ENCODE measurements at places on chromosomes 13 and 19.

- DNase-seq, result no peak
Observed at GRCh38 chr19:30640252-30640965, 268.2 kb downstream of the ZNF536 start.

- DNase-seq, result no peak
Observed at GRCh38 chr19:45589768-45590167, 5.2 kb upstream of the OPA3 start.

DNA sequence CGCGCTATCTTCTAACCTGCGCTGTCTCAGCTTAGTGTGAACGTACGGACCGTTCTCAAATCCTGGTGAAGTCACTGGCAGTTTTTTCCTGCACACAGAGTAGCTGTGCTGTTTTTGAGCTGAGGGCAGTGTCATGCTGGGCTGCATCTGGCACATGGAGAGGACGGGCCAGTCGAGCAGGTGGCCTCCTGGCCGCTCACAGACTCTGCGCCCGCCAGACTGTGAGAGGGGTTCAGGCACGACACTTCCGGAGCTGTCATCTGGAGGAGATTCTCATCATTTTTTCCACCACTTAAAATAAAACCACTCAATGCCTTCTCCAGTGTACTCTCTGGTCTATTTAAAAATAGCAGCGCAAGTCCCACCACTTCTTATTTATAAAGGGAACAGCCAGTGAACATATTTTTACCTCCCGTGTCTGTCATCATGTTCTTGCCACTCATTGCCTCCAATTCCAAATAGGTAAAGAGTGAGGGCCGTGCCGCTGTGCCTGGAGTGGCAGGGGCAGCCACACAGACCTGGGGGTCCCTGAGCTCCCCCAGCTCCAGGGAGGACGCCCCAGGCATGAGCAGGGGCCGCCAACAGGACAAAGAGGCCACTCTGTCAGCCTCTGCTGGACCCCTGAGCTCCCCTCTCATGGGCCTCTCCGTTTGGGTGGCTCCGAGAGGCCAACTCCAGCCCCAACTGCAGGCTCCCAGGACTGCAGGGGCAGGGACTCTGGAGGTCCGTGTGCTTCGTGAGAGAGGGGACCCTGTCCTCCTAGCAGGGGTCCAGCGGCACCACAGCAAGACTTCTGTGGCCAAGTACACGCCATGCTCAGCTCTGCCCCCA lies 36.9 kb upstream of the GRTP1 start:
- DNase-seq, result no peak

GRCh38 chr19:10984166-10984735 lies 23.4 kb downstream of the SMARCA4 start:
- DNase-seq, result no peak

DNA sequence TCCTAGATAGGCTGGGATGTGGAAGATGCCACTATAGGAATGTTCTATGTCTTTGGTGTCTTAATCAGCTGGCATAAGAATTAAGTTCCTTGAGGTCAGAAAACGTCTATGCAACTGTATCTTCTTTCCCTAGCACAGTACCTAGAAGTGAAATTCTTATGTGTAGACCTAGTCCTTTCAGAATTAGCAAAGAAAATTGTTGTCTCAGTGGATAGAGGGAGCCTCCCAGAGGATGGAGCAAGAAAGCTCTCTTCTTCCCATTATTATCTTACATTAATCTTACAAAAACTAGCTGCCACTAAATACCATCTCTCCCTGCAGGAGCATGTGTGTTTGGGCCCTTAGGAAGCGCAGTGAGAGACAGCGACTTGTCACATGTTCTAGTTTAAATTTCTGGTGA lies 11.6 kb downstream of the CLDN10 start:
- no peak for DNase-seq

- no peak for DNase-seq
Observed at GRCh38 chr13:31903111-31903815, 128.3 kb upstream of the FRY start.

DNA sequence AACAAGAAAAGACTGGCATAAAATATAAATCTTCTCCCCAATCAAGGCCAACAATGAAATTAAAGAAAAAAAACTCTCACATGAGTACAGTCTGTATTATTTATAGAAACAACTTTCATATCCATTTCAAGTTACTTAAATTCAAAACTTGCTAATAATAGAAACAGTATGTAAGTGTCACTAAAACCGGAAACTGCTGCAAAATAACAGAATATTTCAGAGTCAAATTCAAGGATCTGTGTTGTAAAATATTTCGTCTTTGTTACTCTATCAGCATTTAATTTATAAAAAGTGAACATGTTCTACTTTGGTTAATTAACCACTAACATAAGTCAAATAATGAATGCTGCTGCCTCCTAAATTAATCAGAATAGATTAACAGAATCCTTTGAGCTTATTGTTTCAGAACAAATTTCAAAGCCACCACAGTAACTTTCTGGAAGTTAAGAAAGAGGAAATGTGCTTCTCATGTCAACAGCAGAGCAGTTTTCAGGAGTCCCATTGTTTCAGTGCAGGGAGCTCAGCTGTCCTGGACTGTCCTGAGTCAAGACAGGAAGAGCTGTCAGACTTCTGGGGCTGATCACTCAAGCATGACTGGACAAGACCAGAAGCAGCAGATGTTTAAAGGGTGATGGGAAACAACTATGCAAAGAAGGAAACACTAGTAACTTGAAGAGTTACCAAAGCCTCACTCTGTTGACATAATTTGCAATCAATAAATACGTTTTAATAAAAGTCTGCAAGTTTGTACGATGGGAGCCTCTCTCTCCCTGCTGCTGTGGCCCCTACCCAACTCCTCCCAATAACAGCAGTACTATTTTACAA lies 76.9 kb downstream of the FOXO1 start:
- no peak for DNase-seq

- DNase-seq, result no peak
Observed at GRCh38 chr13:105783261-105783660, 752.2 kb downstream of the EFNB2 start.

DNA sequence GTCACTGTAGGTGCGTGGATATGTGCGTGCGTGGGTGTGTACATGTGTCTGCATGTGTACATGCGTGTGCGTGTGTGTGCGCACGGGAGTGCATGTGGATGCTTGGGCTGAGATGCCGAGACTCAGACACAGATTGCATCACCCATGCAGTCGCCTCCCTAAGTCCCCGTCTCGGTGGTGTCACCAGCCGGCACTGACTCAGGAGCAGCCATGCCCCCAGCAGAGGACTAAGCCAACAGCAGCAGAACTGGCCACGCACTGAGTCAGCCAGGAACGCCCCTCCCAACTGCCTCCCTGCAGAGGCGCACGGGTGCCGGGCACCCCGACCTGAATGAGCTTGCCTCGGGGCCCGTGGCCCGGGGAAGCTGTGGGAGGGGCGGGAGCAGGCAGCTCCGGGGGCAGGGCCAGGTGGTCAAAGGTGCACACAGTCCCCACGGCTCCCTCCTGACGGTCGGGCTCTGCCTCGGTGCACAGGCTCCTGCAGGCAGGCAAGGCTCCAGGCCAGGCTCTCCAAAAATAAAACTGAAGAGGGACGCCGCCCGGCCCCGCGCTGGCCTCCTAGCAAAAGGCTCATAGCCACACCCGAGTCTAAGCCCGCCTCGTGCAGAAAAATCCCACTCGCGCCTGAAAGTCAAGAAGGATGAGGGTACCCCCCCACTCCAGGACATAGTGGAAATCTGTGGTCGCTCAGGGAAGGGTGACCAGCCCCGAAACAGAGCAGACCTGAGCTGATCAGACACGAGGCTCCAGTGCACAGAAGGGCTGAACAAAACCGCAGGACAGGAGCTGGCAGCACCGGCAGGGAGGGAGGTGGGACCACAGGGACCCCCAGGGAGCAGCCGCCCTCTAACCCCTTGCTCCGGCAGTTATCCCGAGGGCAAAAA lies 49.2 kb downstream of the GADD45B start:
- DNase-seq, result no peak

GRCh38 chr19:5293612-5294378 lies 46.8 kb downstream of the PTPRS start:
- DNase-seq, result no peak

GRCh38 chr19:50203281-50204080 lies at the start of gene MYH14:
Gene MYH14 (plus strand): TSS chr19:50203622. CDS start chr19:50210366, 6,744 bp downstream.
- peak; percentile 2 for DNase-seq

- no peak for DNase-seq
Observed at GRCh38 chr13:50126263-50126992, 111.2 kb downstream of the KCNRG start.

DNA sequence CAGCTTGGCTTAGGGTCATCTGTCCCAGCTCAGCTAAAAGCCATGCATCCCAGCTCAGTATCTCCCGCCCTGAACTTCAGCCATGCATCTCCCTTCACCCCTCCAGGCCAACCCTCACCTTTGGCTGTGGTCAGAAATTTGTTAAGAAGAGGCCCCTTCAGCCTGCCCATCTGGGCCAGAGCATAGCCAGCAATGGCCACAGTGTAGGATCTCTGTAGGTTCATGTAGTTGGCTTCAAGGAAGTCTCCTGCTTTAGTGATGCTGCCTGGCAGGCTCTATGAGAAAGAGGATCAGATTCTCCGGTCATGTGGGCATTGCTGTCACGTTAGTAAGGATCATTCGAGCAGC lies 16.6 kb upstream of the TNFSF14 start:
- DNase-seq, result no peak

- DNase-seq, result no peak
Observed at GRCh38 chr19:33424181-33424580, 50.7 kb downstream of the CEBPG start.

DNA sequence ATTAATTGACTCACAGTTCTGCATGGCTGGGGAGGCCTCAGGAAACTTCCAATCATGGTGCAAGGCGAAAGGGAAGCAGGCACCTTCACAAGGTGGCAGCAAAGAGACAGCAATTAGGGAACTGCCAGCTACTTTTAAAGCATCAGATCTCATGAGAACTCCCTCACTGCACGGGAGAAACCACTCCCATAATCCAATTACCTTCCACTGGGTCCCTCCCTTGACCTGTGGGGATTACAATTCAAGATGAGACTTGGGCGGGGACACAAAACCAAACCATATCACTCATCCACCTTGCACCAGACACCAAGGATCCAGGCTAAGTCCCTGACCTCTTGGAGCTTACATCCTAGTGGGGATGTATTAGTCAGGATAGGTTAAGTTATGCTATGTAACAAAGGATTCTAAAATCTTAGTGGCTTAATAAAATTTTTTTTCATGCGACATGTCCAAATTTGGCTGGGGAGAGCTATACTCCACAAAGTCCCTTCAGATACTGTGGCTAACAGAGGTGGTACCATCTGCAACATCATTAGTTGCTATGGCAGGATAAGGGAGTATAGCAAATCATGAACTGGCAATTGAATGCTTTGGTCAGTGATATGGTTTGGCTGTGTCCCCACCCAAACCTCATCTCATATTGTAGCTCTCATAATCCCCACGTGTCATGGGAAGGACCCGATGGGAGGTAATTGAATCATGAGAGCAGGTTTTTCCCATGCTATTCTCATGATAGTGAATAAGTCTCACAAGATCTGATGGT lies 8.3 kb upstream of the FAM187B start:
- no peak for DNase-seq

DNA sequence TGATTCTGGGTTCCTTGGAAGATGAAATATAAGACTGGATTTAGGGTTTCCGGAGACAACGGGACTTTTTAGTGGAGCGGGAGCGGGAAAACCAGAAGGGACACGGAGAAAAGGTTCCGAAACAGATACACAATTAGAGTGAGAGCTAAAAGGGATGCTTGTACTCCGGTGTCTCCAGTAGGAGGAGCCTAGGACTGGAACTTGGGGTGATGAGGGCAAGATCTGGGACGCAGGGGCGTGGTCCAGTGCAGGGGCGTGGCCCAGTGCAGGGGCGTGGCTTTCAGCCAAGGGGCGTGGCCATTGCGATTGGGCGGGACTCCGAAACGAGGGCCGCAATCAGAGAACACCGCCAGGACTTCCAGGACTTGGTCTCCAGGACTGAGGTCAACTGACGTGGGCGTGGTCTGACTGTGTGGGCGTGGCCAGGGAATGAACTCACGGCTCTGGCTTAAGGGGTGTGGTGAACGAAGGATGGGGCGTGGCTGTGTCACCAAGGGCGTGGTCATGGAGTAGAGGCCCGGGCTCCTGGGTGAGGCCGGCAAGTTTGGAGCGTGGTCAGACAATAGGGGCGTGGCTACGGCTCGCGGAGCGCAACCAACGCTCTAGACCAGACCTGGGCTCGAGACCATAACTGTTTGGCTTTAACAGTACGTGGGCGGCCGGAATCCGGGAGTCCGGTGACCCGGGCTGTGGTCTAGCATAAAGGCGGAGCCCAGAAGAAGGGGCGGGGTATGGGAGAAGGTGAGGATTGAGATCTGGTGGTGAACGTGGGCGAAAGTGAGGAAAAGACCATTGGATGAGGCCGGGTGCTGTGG lies at the start of gene DKKL1:
TSS of gene DKKL1 (plus strand) at position 610 of the 815 bp plus-strand sequence. CDS start at position 732, 122 bp downstream.
- peak; percentile 53 for DNase-seq

DNA sequence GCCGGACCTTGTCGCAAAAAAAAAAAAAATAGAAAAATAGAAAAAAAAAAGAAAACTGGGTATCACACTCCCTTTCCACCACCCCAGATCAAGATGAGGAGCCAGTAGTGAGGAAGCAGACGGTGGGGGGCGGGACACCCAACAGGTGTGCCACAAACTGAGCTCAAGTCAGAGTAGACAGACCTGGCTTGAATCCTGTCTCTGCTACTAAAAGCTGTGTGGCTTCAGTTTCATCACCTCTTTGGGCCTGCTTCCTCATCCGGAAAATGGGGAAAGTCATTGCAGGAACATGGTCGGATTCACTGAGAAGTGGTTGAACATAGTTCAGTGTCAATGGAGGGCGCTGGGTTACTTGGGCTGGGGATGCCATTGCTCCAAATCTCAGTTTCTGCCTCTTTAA lies 2.9 kb downstream of the HIF3A start:
- DNase-seq, result no peak

DNA sequence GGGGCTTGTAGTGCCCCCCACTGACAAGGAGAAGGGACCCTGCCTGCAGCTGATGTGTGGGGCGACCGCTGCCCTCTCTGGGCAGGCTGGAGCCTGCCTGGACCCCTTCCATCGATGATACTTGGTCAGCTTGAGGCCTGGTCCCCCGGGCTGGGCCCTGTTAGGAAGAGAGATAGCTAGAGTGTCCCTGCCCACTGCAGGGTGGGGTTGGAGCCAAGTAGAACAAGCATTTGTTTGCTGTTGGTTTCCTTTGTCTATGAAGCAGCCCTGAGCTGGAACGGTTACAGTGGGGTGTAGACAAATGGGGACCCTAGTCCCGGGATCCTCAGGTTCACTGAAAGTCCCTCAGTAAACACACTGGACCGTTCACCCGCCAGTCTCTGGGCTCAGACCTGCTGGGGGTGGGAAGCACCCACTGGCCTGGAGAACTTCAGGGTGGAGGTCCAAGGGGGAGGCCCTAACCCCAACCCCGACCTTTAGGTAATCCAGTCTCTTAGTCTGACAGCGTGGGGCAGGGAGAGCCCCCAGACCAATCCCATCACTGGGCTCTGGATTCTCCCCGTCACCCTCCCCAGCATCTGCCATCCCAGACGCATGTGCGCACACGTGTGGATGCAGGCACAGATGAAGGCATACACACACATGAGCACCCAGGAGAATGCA lies 204.8 kb upstream of the ZNF536 start:
- no peak for DNase-seq

Data from stimulated activated CD8-positive, alpha-beta memory T cell treated with anti-CD3 and anti-CD28 coated beads, Interleukin-4, amount 100 ng/mL, for 24 hours (primary cell).